ENCODE measurements at places on chromosomes 5 and 9.

- no peak for DNase-seq
Observed at GRCh38 chr5:144276034-144276822, 105.6 kb downstream of the KCTD16 start.

DNA sequence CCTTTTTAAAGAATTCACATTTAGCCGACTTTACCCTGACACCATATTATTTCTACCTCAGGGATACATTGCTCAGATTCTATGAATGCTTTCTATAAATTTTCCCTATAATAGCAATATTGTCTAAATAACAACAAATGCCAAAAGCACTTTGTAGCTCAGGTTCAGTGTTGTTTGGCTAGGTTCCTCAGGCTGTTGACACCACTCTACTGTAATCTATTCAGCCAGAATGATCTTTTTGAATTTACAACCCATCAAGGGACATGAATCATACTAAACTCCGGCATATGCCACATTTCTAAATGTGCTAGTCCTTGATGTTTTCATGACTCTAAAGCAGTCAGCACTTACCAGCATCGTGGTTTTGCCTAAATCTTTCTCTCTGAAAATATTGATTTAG lies 641.5 kb upstream of the CDH10 start:
- no peak for DNase-seq

- DNase-seq = no peak
Observed at GRCh38 chr9:5922192-5922591, 31.5 kb downstream of the MLANA start.

- no peak for DNase-seq
Observed at GRCh38 chr5:117652036-117652957, 1077.7 kb upstream of the SEMA6A start.

DNA sequence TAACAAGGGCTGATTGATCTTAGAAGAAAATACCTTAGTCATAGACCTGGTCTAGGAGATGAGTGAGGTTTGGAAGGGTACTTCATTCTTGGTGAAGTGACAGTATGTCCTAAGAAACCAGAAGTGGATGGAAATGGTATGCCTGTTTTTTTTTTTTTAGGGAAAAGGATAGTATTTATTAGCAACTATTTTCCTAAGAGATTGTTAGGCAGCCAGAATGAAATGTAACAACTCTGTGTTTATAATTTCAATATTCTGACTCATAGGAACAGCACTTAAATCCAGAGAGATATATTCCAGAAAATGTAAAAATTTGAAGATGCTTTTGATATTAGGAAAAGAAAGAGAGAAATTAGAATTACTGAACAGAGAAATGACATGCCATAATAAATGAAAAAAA lies 21.2 kb upstream of the ARL14EPL start:
- DNase-seq = no peak

GRCh38 chr5:40480392-40480791 lies 199.3 kb upstream of the PTGER4 start:
- DNase-seq = no peak

DNA sequence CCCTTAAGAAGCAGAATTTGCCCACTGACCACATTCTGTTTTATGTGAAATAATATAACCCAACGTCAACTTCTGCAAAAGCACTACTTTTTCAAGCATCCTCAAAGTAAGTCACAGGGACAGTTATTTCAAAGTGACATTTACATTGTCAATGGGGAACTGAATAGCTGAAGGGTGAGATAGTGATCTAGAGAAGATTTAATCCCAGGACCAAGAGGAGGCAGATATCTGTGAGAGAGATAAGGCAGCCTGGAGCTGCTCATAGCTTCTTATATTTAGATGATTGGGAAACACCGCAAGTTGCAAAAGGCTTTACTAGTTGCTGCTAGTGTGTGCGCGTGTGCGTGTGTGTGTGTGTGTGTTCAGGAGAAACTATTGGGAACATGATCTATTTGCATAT lies 210.4 kb upstream of the RFX3 start:
- DNase-seq = no peak

DNA sequence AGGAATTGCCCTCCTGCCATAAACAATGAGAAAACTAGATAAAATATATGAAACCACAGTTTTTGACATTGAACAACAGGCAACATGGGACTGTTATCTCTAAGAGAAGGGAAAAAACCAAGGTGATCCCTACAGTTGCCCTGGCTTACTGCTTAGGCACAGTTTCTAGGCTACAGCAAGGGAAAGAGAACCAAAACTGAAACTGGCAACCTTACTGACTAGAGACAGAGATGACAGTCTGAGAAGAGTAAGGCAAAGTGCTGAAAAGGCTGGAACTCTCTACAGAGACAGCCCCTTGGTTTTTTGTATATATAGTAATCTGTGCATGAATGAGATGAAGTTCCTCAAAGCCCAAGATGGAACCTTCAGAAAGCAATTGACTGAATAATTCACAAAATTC lies 36.2 kb upstream of the REEP2 start:
- no peak for DNase-seq

DNA sequence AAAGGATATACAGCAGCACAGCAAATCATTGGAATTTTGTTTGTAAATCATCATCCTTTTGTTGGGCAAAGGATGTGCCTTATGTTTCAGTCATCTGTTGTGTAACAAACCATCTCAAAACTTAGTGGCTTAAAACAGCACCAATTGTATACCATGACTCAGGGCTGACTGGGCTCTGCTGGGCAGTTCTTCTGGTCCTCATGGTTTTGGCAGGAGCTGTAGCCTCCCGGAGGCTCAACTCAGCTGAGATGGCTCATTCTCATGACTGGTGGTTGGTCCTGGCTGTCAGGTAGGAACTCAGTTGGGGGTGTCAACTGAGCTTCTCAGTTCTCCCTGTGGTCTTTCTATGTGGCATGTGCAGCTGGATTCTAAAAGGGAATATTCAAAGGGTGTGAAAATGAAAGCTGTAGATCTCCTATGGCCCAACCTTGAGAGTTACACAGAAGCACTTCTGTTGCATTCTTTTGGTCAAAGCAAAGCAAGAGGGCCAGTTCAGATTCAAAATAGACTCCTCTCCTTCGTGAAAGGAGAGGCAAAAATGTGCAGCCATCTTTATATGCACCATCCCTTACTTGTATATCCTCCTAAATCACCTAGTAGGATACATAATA lies 39.1 kb upstream of the CPEB4 start:
- no peak for DNase-seq

DNA sequence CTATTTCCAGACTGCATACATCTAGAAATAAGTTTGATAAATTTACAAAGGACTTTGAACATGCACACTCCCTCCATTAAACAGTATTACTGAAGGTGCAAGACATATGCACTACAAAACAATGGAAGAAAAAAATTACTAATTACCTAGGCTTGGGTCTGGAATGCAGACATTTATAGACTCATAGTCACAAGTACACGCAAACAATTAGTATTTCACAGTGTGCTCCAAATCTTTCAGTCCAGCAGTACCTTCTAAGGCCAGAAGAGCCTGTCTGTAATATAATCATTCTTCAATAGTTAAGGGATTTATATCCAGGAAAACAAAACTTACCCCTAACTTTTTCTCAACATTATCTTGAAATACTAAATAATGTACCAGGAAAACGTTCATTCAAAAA lies 11.2 kb downstream of the RICTOR start:
- no peak for DNase-seq

GRCh38 chr5:119063579-119064379 lies 7.1 kb upstream of the DMXL1 start:
- no peak for DNase-seq

DNA sequence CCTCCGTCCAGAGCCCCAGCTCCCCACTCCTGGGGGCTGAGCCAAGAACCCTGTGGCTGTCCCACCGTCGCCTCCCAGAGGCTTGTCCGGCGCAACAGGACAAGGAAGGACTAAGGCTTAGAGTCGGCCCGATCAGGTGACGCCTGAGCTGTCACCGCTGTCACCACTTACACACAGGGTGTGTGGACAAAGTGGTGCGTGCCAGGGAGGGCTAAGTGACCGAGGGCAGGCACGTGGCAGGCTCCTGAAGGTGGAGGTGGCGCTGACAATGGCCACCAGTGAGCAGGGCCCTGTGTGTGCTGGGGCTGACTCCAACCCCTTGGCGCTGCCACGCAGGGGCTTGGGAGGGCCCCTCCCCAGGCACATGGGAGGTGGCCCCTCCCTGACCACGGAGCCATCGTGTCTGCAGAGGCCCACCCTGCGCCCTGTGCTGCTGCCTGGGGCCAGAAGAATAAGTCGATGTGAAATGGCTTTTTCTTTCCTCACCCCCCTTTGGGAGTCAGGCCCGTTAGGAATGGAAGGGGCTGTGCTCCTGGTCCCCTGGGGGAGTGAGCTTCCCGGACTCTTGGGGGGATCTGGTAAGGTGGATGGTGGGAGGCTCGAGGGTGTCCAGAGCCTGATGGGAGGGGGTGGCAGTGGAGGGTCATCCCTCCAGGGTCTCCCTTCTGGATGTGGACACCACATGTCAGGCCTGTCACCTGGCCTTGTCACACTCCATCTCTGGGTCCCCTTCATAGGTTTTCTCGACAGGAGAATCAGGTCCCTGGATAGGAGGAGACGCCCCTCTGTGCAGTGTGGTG lies 2.6 kb upstream of the GPSM1 start:
- DNase-seq = no peak

GRCh38 chr5:53927668-53928247 lies 367.3 kb downstream of the NDUFS4 start:
- no peak for DNase-seq

DNA sequence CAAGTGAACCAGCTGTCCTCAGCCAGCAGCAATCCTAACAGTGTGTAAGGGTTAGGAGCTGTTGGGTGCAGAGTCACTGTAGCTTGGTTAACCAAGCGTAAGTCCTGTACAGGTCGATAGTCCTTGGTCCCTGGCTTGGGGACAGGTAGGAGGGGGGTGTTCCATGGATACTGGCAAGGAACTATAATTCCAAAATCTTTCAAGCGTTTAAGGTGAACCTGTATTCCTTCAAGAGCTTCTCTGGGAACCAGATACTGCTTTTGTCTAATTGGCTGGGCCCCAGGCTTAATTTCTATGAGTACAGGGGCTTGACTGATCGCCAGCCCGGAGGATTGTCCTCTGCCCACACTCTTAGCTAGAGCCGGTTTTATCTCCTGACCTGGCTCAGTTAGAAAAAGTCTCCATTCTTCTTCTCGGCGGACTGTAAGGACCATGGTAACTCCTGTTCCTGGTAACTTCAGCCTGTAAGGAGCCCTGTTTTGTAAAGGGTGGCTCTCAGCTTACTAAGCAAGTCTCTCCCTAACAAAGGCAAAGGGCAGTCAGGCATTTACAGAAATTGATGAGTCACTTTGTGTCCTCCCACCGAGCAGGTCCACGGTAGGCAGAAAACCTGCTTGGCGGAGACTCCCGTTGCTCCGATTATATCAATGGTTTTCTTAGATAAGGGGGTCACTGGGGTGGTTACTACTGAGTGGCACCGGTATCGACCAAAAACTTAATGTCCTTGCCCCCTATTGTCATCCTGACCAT lies 6.0 kb upstream of the ZNF354C start:
- no peak for DNase-seq

GRCh38 chr5:111603446-111603827 lies 91.1 kb upstream of the STARD4 start:
- DNase-seq = no peak

DNA sequence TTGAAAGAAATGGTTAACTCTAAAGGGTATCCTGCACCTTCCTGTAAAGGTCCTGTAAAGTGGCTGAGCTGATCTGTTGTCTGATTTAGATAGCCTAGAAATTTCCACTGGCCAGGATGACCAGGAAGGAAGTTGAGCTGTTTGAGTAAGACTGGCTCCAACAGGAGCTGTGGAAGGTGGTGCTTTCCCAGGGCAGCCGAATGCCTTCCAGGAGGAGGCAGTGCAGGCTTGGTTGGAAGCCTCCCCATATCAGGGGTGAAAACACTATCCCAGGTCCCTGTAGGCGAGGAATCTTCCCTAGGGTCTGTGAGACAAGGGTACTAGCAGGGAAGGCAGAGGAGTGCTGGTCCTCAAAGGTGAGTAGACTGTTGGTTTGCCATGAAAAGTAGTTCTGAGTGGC lies 98.4 kb downstream of the LIX1 start:
- no peak for DNase-seq

GRCh38 chr9:128082151-128082550 lies 14.1 kb downstream of the SLC25A25 start:
- no peak for DNase-seq

DNA sequence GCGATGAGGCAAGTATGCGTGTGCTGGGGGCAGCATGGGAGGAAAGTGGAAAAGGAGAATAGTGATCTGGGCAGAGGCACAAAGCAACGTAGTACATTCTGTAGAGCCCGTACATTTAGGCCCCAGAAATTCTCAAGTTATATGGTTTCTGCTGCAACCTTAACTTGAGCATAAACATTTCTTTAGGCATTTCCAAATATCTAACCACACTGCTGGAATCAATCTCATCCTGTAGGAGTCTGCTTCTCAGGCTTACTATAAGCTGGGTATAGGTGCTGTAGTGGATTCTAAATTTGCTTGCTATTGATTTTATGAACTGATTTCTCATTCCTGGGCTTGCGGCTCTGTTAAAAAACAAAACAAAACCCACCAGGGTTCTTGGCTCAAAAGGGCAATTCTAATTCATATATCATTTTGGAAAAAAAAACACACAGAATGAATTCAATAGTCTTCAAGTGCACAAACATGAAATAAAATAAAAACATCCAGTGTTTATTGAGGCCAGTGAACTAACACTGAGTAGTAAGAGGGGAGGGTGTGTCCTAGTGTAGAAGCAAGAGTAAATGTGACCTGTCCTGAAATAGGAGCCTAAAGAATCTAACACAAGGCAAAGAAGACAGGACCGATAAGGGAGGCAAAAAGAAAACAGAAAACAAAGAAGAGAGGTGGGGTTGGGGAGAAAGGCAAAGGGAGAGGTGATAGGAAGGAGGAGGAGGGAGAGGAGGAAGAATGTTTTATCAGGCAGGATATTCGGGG lies 145.5 kb upstream of the LHFPL2 start:
- DNase-seq = no peak

GRCh38 chr5:101418713-101419118 lies 515.6 kb upstream of the ST8SIA4 start:
- DNase-seq = no peak

GRCh38 chr9:129900263-129901027 lies 65.2 kb downstream of the USP20 start:
- DNase-seq = no peak

GRCh38 chr9:75164573-75164972 lies 76.3 kb downstream of the OSTF1 start:
- DNase-seq = no peak

DNA sequence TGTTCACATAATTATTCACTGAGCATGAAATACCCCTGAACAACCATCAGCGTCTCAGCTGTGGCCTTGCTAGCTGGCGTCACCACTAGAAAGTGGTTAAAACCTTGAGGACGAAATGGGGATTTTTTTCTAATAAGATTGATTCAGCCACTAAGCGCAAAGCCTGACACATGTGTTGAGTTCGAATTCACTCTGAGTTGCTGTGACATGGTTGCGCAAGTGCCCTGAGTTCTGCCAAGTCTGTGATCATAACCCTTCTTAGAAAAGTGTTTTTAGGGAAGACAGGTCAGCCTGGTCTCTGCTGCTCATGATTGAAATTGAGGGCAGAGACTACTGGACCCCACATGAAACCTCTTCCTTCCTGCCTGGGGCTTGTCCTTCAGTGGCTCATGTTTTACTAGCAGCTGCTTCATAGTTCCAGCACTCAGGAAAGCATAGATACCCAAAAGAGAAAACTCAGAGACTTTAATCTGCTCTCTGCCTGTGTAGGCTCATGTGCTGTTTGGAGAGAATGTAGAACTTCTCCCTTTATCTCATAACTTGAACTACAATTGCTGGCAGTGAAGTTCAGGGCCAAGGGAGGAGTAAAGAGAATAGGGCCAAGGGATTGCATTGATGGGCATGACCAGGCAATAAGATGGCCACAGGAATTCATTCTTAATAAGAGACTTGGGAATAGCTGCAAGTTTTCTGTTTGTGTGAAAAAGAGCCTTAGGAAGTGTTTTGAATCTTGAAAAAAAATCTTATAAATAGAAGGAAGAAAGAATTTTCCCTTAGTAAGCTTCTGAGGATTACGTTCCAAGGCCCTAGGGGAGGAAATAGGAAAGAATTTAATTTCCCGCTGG lies 66.8 kb upstream of the CXCL14 start:
- no peak for DNase-seq

Measured in vagina (tissue), 2 donors.